ENCODE measurements at places on chromosomes 5 and 9.

DNA sequence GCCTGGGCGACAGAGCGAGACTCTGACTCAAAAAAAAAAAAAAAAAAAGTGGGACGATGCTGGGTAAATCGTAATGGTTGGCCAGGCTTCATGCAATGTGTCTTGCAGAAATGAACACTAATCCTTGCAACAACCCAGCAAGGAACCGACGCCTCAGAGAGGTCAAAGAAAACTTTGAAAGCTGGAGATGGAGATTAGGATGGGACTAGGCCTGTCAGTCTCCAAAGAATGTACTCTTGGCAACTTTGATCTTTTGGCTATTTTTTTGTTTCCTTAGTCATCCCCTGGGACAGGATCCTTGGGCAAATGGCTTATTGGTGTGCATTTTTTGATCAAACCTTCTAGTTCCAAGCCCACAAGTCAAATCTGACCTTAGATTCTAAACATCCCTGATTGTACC is 10.6 kb upstream of the PWWP2A start:
- no peak for DNase-seq

DNA sequence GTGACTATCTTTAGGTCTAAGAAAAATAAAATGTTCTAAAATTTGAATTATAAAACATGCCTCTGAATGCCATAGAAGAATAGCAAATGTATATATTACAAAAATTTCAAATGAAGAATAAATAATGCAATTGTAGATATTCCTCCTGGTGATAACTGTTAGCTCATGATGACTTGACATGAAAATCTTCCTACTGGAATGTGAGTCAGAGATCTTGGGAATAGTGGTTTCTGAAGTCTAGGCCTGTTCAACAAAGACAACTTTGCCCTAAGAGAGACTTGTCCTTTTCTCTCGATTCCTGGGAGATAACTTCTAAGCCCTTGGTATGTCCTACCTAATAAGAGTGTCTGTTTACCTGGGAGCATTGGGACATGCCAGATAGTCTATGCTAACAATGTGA is 746.3 kb upstream of the RIOK2 start:
- DNase-seq, result no peak

GRCh38 chr5:95027151-95027721 is 257.7 kb downstream of the MCTP1 start:
- DNase-seq, result no peak

DNA sequence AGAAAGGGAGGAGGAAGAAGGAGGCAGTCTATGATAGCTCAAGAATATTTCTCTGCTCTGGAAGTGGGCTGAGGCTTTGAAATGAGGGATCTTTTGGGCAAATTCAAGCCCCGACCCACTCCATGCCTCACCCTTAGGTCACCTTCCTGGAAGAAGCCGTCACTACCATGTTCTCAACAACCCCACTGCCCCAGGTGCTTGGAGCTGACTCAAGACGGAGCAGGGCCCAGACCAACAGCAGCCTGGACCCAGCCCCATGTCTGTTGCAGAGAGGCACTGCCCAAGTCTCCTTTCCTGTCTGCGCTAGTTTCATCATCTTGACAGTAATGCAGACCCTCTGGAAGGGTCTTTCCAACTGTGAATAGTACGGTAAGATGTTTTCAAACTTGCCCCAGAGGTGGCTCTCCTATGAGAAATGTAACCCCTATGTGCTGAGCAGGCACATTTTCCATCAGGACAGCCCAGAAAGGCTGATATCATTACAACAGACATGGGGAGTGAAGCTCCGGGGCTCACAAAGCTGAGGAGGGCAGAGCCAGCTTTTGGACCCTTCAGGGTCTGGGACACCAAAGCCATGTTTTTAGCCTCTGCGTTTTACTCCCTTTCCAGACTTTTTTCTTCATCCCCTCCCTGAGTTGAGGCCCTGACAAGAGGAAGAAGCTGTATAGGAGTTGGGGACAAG is 128.2 kb upstream of the LARP1 start:
- DNase-seq, result no peak

DNA sequence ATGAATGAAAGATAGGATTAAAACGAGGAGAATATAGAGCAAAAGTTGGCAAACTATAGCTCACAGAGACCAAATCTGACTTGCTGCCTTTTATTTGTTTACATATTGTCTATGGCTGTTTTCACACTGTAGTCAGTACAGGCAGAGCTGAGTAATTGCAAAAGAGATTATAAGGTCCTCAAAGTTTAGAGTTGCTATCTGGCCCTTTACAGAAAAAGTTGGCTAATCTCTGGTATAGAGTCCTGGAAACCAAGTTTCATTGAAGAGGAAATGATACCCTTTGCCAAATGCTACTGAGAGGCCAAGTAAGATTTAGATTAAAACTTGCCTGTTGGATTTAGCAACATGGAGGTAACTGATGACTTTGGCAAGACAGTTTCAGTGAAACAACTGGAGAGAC is 36.0 kb downstream of the LYRM7 start:
- no peak for DNase-seq

DNA sequence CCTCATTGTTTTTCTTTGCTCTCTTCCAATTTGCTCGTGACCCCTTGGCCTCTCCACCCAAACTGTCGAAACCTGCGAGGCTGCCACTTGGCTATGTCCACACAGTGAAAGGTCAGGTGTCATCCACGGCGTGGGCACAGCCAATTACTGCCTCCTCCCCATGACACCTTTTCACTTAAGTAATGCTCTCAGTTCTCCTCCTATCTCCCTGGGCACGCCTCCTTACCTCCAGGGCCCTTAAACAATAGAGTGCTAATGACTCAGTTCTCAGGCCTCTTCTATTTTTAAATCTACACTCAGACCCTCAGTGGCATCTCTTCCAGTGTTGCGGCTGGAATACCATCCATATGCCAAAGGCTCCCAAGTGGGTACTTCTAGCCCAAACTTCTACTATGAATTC is 256.8 kb downstream of the ROR2 start:
- DNase-seq, result no peak

- no peak for DNase-seq
Measured at GRCh38 chr5:128838623-128839022, 126.7 kb upstream of the SLC27A6 start.

- DNase-seq, result peak; percentile 92
Measured at GRCh38 chr5:57468481-57469163, 14.0 kb downstream of the ACTBL2 start.

DNA sequence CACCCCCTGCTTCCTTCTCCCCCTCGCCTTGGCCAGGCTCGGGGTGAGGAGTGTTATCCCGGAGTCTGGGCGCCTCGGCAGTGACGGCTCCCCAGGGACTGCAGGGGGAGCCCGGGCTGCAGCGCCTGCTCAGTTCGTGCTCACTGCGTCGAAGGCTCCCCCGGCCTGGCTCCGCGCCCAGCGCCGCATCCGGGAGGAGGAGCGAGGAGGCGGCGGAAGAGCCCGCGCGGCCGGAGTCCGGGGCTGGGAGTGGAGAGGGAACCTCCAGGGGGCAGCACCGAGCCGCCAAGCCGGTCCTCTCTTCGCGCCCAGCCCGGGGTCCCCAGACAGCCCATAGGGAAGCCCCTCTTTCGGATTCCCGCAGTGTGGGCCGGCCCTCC is 1.3 kb upstream of the EGR1 start:
- peak; percentile 99 for DNase-seq

DNA sequence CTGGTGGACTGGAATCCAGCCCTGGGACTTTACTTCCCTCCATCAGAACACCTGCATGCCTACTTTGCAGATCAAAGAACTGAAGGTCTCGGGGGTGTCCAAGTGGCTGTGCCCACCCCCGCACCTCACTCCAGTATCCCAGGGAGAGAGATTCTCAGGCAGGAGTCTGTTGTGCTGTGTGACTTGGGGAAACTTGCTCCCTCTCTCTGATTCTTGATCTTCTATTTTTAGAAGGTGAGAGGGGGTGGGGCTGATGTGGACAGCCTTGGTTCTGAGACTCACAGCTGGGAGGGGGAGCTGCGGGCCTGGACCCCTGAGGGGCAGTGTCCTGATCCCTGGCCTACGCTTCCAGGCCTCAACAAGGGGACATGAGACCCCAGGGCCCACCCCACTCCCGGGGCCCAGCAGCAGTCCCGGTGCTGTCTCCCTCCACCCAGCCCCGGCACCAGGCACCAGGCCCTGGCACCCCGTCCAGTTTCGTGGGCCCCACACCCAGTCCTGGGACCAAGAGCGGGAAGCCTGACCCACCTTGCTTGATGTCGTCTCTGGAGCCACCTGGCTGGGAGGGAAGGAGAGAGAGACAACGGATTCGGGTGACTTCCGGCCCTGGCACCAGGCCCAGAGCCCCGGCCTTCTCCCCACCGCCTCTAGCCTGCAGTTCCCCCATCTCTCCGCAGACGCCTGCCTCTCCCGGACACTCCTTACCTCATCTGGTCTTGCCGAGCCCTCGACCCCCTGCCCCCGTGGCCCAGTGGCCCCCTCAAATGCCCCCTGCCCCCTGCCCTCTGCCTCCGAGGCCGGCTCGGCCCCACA is 74.0 kb upstream of the SPTLC1 start:
- DNase-seq, result no peak

- no peak for DNase-seq
Measured at GRCh38 chr5:148336704-148337435, 1.5 kb downstream of the SPINK9 start.

DNA sequence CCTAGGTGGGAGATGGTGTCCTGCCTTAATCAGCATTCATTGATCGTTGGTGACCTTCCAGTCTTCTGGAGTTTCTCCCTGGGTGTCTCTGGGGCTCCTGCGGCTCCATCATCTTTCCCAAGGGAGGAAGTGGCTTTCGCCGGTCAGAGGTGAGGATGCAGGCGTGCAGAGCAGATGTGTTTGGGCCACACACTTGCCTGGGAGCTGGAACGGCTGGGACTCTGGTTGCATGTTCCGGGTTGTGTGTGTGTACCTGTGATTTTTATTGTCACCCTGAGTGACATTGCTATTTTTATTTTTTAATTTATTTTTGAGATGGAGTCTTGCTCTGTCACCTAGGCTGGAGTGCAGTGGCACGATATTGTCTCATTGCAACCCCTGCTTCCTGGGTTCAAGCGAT is 9.6 kb downstream of the HMCN2 start:
- DNase-seq, result no peak

DNA sequence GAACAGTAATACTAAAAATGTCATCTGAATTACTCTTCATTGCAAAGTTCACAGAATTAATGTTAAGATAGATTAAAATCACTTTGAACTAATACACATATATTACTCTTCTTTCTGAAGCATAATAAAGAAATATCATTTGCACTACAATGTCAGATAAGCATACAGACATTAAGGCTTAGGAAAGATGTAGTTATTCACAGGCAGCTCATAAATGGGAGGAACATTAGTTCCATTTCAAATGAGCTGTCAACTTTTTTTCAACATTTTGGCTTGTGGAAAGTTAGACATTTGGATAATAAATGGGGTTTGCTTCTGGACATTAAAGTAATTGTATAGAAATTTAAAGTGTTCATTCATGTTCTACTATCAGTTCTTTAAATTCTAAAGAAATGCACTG is 6.3 kb downstream of the FGF10 start:
- no peak for DNase-seq

GRCh38 chr5:55308254-55308836 is 556 bp downstream of the MTREX start:
- DNase-seq, result peak; percentile 51

DNA sequence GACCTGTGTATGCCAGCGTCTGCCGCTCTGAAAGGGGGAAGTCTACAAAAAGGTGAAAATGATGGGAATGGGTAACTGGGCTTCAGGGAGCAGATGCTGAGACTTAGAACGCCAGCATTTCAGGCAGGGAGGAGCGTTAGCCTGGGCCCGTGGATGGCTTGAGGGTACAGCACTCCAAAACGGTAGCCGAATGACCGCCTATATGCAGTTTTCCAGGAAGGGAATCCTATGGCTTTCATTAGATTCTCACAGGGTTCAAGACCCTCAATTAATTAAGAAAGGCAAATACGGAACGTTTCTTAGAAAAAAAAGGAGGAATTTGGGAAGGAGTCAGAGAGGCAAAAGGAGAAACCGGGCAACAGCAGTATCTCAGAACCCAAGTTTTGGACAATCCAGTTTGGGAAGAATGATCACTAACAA is 639 bp downstream of the AMACR start:
- peak; percentile 56 for DNase-seq

DNA sequence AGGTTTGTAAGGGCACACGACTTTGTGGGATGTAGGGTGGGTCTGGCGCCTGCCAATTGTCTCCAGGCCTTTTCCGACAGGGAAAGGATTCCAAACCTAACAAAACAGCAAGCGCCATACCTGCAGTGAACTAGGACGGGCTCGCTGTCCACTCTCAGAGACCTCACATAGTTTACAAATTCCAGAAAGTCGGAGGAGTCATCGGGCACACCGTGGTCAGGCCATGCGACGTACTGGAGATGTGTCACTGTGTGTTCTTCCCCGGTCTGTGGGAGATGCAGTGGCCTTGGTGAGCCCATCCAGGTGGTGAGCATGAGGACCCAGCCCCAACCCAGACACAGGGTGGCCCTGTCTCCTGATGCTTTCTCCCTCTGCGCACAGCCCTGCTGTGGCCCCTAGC is 61.3 kb upstream of the EPB41L4B start:
- DNase-seq, result no peak

Measured in adipocyte (in vitro differentiated cells).